ENCODE measurements at places on chromosomes 7 and 10.

GRCh38 chr10:44716470-44717015 lies 194.6 kb upstream of the TMEM72 start:
- no peak for DNase-seq

GRCh38 chr10:114908896-114909295 lies 29.1 kb upstream of the TRUB1 start:
- no peak for DNase-seq

- DNase-seq, result no peak
Measured at GRCh38 chr7:134787064-134787463, 7.6 kb downstream of the CALD1 start.

GRCh38 chr7:70044064-70044463 lies 445.8 kb downstream of the AUTS2 start:
- no peak for DNase-seq

GRCh38 chr7:2425749-2426148 lies 22.3 kb downstream of the CHST12 start:
- no peak for DNase-seq

- DNase-seq, result no peak
Measured at GRCh38 chr10:67819768-67820204, 18.2 kb downstream of the DNAJC12 start.

- DNase-seq, result no peak
Measured at GRCh38 chr7:106114716-106115383, 2.7 kb upstream of the SYPL1 start.
